ENCODE measurements at places on chromosomes 3 and 15.

DNA sequence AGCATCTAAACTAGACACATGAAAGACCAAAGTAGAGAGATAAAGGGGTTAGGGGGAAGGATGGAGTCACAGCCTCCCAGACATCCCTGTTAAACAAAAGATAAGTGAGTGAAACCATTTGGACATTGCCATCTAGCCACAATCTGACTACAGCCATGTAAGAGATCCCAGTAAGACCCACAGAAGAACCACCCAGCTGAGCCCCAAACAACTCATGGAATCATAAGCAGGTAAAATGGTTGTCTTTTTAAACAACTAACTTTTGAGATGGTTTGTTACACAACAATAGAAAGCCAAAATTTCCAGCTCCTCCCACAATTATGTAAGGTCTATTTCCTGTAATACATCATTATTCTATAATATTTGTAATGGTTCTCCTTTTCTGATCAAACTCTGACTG, 437.5 kb downstream of the IGSF11 start:
- DNase-seq: no peak

- no peak for DNase-seq
Measured at GRCh38 chr3:123297627-123297899, 95.8 kb downstream of the SEC22A start.

DNA sequence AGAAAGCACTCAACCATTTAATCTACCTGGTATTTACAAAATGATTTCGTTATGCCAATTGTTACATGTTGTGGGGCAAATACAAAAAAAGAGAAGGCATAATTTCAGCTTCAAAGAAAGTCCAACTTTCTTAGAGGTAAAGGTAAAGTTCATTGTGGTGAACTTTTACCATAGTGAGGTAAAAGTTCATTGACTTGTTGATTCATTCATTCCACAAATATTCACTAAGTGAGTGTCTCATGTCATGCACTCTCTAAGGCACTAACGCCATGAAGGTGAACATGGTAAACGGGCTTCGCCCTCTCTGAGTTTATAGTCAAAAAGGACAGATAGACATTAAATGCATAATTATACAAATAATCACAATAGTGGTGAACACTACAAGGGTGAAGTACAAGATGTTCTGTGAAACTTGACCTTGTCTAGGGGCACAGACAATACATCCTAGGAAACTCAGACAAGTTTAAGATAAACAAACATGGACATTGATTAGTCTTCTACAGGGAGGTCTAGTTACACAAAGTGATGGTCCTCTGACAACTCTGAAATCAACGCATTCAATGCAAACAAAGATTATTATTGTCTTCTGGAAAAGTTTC, 378.6 kb downstream of the MAGI1 start:
- DNase-seq: no peak

GRCh38 chr3:185103359-185104127, 49.3 kb downstream of the C3orf70 start:
- DNase-seq: no peak

GRCh38 chr3:178971614-178972013, 100.0 kb downstream of the ZMAT3 start:
- DNase-seq: no peak

- no peak for DNase-seq
Measured at GRCh38 chr3:9230596-9230995, 18.9 kb downstream of the SRGAP3 start.

DNA sequence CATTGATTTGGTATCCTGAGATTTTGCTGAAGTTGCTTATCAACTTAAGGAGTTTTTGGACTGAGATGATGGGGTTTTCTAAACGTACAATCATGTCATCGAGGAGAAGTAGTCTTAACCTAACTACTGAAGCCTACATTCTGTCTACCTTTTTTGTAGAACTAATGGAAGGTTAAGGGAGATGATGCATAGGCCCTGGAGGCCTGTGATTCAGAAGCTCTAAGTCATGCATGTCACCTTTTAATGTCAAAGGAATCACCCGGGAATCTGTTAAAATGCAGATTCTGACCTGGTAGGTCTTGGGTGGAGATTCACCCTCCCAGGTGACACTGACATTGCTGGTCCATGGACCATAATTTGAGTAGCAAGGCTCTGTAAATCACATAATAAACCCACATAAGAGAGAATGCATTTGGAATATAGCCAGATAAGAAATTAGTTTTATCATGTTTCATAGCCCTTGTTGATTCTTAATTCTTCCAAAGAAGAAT, 64.9 kb downstream of the GHSR start:
- DNase-seq: no peak

GRCh38 chr3:159996018-159996417, 7.4 kb downstream of the IL12A start:
- no peak for DNase-seq

- no peak for DNase-seq
Measured at GRCh38 chr3:76527773-76528172, 512.1 kb upstream of the ROBO2 start.

GRCh38 chr3:112973325-112974177, 1.4 kb downstream of the CD200R1 start:
- no peak for DNase-seq

GRCh38 chr3:177111541-177111949, 85.7 kb downstream of the TBL1XR1 start:
- no peak for DNase-seq

Data from right renal cortex interstitium (tissue), 3 donors.